Omental fat pad (tissue), 4 donors: ENCODE measurements at places on chromosomes 16 and 17. TPM values are rescaled to one million over a fixed set of nuclear protein-coding genes. Genes with fewer than 3 reads are reported as not detected.

SP6 gene
- 1.1 TPM for total RNA-seq

TMEM114 gene
- total RNA-seq: not detected

SDR42E2 gene
- not detected for total RNA-seq

SPN gene
- 1.1 TPM for total RNA-seq
